H4 (cell line): ENCODE measurements at places on chromosomes 12 and 14. TPM values are rescaled to one million over a fixed set of nuclear protein-coding genes. Genes with fewer than 3 reads are reported as not detected.

DNA sequence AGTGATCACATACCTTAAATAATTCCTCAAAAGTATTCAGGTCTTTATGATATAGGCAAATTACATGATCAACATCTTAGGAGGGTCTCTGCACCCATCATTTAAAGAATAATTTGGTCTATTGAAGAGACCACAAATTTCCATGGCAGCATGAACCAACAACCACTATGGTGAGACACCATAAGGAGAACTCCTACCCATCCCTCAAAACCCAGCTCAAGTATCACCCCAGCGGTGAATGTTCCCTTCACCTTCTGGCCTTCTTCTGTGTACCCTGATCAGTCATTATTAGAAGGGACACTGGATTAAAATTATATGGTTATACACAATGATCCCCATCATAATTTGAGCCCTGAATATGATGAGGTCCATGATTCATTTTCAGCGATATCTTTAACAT, 81.5 kb downstream of the DICER1 start:
- DNase-seq: no peak

GRCh38 chr14:52467515-52468266, 84.6 kb downstream of the TXNDC16 start:
- DNase-seq: no peak

RASSF3 gene
- total RNA-seq: 7.8 and 9.1 TPM in 2 replicates

DNA sequence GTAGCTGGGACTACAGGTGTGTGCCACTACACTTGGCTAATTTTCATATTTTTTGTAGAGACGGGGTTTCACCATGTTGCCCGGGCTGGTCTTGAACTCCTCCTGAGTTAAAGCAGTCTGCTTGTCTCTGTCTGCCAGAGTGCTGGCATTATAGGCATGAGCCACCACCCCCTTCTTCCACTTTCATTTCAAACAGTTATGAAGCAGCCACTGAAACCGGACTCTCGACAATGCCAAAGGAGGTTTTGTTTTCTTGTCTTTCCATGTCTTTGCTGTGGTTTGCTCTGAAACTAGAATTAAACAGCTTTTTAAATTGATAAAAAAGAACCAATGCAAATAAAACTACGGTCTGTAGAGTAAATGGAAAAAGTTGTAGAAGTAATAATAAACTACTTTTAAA, 30.4 kb downstream of the RAP1B start:
- DNase-seq: peak; percentile 14

KRT73 gene
- total RNA-seq: not detected in 2 replicates

SLC8A3 gene
- not detected in 2 replicates for total RNA-seq
